AG10803 (cell line): ENCODE measurements at places on chromosomes 1 and 21.

GRCh38 chr1:151056149-151056548 lies 3.3 kb downstream of the CDC42SE1 start:
- no peak for DNase-seq

GRCh38 chr1:57091642-57092041 lies 125.8 kb upstream of the C8B start:
- no peak for DNase-seq

GRCh38 chr1:246096356-246096755 lies 410.7 kb downstream of the SMYD3 start:
- DNase-seq: no peak

- DNase-seq: no peak
Observed at GRCh38 chr1:101260556-101261350, 23.9 kb downstream of the S1PR1 start.

DNA sequence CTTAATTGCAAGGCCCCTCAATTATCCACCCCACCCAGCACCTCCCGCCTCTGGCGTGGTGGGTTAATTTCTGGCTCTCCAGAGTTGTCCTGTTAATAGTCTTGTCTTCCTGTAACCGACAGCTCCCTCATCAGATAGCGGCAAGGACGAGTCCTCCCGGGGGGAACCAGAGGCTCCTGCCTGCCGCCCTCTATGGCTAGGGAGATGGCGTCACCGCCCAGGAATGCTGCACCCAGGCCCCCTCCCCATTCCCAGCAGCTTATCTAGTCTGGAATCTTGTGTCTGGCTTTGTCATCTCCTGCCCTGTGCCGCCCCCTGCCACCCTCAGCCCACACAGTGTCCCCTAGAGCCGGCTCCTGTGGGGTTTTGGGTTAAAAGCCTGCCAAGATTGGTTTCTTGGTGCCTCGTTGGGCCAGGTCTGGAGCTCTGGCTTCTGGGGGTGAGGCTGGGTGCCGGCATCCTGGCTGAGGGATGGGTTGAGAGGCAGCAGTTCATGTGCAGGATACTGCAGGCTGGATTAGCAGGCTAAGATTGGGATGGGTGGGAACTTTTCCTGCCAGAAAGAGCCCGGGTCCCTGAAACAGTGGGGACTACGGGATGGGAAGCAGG lies 48.8 kb downstream of the EDN2 start:
- no peak for DNase-seq

DNA sequence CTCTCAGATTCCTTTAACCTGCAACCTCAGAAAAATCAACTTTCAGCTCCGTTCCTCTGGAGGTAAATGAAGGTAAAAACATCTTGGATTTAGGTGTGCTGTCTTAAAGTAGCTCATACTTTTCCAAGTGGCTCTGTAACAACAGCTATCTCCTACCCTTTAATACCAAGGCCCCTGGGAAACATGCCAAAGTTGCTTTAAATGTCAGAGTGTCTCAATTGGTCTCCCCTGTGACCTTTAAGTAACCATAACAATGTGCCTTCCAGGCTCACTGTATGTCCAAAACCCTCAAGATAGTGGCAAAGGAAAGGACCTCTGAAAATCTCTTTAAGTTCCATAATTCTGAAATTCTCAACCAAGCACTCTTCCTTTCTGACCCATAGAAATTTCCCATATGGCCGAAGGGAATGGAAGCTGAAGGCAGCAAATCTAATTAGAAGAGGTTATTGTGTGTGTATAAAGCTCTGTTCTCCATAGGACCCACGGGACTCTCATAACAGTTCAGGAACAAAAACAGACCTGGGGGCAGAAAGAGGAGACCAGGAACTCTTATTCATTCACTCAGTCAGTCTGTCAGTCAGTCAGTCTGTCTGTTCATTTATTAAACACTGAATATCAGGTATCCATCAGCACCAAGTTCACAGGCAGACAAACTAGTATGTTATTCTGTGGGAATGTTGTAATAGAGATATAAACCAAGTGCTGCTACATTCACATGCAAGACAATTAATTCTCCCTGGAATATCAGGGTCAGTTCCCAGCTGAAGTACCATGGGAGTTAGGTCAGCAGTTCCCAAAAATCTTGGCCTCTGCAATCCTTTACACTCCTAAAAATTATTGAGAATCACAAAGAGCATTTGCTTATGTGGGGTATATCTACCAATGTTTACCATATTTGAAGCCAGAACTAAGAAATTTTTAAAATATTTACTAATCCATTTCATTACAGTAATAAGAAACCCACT lies 19.1 kb downstream of the ASTN1 start:
- no peak for DNase-seq

DNA sequence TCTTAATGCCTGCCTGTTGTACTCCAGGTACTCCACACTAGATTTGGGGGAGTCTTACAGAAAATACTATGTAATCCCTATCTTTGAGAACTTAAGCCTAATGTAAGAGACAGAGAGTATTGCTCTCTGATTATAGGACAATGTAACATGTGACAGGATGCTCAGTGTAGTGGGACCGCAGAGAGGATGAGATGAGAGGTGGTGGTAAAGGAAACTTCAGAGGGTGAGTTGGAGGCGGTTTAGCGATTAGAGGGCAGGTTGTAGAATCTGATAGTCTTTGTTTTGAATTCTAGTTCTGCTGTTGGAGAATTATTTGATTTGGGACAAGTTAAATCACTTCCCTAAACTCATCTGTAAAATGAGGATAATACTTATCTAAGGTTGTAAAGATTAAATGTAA lies 5.4 kb downstream of the SOAT1 start:
- DNase-seq: no peak

DNA sequence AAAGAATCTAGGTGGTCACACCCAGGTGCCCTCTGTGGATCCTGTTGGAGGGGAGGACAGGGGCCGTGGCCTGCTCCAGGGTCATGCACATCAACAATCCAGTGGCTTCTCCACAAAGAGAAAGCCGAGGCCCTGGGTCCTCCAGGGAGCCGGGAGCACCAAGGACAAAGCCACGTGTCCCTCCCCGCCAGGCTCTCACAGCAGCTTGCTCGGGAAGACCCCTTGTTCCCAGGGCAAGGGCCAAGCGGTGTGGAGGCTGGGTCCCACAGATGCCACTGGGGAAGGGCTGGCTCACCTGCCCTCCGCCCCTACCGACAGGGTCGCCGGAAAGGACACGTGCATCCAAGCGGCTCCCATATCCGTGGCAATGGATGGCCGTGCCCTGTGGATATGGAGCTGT lies 192.9 kb upstream of the VAMP3 start:
- DNase-seq: no peak

GRCh38 chr1:13432251-13432650 lies 22.0 kb downstream of the PRAMEF20 start:
- DNase-seq: no peak

DNA sequence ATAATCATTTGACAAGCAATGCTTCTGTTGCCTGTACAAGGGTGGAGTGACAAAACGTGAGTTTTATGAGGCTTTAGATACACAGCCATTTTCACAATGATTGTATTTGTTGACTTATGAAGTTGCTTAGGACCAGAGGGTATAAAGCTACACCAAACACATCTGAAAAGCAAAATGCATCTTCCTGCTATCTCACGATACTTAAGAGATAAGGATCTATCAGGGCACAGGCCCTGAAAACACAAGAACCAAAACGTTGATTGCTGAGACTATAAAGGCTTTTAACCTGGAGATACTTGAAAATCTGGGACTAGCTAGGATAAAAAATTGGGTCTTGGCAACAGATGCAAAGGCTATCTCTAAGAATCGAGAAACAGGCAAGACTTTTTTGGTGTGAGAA lies 115.7 kb downstream of the SLC5A9 start:
- no peak for DNase-seq

- peak; percentile 56 for DNase-seq
Observed at GRCh38 chr1:46134660-46135331, 2.4 kb upstream of the PIK3R3 start.

DNA sequence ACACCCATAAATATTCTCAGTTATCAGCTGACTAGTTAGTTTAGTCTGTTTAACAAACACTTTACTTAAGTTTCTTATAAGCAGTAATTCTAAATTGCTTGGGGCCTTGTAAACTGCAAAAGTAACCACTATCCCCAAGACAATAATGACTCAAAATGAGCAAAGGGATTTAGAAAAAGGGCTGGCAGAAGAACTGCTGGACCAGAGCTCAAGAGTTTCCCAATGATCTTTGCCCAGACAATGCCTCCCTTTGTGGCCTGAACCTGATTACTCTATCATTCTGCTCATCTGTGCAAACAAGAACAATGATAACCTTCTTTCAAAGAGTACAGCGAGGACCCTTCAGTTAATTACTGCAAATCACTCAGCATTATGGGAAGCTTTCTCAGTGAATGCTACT lies 123.5 kb downstream of the TIAM1 start:
- DNase-seq: peak; percentile 34

- no peak for DNase-seq
Observed at GRCh38 chr21:32884062-32884461, 112.5 kb upstream of the PAXBP1 start.

DNA sequence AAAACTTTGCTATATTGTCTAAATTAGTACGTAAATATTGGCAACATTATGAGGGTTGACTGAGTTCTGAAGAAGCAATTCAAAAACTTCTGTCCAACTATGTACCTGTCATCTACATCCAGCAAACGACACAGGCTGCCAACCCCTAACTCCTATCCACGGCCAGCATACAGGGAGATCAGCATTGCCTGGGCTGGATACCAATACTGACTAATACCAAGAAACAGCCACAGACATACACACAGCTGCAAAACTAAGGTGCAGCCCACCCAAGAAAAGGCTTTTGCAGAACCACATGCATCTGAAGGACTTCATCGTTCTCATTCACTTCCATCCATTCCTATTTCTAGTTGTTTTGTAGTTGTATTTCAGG lies 2.0 kb downstream of the KIAA0319L start:
- DNase-seq: no peak

GRCh38 chr21:16488042-16488441 lies 758.3 kb downstream of the USP25 start:
- DNase-seq: no peak

DNA sequence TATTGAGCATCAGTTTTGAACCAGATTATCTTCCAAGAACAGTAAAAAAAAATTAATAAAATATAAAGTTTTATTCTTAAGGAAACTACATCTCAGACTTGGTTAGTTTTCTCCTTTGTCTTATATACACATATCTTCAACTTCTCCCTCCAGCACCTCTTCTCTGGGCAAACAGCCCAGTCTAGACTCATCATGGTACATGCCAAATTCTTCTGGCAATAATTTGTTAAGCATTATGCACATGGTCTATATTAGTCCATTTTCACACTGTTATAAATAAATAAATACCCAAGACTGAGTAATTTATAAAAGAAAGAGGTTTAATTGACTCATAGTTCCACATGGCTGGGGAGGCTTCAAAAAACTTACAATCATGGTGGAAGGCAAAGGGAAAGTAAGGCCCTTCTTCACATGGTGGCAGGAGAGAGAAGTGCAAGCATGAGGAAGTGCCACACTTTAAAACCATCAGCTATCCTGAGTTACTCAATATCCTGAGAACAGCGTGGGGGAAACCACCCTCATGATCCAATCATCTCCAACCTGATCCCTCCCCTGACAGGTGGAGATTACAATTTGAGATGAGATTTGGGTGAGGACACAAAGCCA lies 108.7 kb upstream of the RNPC3 start:
- DNase-seq: peak; percentile 20

GRCh38 chr1:64839261-64839660 lies 94.4 kb downstream of the RAVER2 start:
- no peak for DNase-seq

- DNase-seq: no peak
Observed at GRCh38 chr1:87196110-87196827, 132.4 kb upstream of the LMO4 start.

DNA sequence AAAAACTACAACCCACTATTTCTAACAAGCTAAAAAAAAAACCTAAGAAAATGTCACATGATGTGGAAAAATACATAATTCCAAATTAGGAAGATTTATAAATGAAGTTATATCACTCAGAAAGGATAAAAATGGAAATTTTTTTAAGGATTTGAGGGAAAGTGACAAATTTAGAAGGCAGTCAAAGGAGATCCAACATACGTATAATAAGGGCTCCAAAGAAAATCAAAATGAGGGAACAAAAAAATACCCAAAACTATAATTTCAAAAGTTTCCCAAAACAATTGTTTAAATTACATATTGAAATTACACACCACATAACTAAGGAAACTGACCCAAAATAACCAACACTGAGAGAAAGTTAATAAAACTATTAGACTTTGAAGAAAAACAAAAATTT lies 381.1 kb upstream of the KAZN start:
- DNase-seq: no peak

DNA sequence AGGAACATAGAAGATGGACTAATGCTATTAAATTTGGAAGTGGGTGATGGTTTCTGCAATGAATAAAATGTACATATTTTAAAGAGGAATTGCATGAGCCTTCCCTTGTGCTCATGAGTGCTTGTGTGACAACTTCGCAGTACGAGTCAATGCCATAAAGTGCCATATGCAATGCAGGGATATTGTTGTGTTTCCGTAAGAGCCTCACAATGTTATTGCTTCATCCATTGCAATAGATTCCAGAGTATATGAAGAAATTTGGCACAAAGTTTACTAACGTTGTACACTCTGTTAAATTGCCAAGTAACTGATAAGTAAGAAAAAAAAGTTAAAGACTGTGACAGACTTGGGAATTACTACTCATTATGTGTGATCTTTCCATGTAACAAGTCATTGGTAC lies 22.3 kb downstream of the BTG3 start:
- DNase-seq: peak; percentile 7

- peak; percentile 29 for DNase-seq
Observed at GRCh38 chr21:29499734-29500343, 201.1 kb downstream of the BACH1 start.

GRCh38 chr1:227621211-227621610 lies 57.9 kb downstream of the ZNF678 start:
- no peak for DNase-seq

DNA sequence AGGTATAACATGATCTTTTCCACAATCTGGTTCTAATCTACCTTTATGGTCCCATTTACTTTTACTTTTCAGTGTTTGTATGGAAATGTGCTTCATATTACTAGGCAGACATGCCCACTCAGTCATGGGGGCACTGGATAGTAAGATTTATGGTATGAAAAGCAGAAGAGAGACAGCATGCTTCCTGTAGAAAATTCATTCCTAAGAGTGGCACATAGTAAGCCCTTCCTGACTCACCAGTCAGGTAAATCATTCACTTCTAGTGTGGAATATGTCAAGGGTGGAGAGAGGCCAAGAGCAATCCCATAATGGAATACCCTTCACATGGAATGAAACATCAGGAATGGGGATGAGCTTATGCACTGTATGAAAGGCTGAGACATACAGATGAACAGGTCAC lies 49.5 kb upstream of the BCL10 start:
- DNase-seq: no peak
